ENCODE measurements at places on chromosomes 2 and 18. TPM values are rescaled to one million over a fixed set of nuclear protein-coding genes. Genes with fewer than 3 reads are reported as not detected.
A peak's percentile ranks its signal among the peaks of the same experiment; 100 is the strongest.

GRCh38 chr2:61604433-61604832 lies 66.3 kb upstream of the XPO1 start:
- no peak for DNase-seq

- peak; percentile 88 for DNase-seq
These were observed 77.1 kb upstream of the SLC39A10 start for GRCh38 chr2:195579776-195580555.

Gene ZNF407
- polyA plus RNA-seq, result 3.6 TPM

Gene EMILIN1
- 0.44 TPM for polyA plus RNA-seq

DNA sequence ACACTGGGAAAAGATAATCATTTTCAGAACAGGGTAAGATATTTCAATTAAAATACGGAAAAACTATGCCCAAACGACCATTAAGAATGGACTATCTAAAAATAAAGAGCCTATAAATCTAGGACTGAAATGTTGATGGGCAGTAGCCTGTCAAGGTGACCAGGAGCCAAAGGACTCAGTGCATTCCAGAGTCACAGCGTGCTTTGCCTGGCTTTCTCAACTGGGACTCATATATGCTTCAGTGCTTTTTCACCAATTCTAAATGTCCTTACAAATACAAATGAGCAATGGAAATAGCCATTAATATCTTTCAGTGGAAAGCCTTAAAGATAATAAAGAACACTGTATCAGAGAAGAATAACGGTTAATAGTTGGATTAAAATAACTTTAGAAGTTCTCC lies 35.4 kb downstream of the PREPL start:
- DNase-seq, result no peak

Gene INHA
- not detected for polyA plus RNA-seq

- no peak for DNase-seq
These were observed 131.7 kb downstream of the MYCN start for GRCh38 chr2:16071865-16072637.

Gene STARD6
- not detected for polyA plus RNA-seq

DNA sequence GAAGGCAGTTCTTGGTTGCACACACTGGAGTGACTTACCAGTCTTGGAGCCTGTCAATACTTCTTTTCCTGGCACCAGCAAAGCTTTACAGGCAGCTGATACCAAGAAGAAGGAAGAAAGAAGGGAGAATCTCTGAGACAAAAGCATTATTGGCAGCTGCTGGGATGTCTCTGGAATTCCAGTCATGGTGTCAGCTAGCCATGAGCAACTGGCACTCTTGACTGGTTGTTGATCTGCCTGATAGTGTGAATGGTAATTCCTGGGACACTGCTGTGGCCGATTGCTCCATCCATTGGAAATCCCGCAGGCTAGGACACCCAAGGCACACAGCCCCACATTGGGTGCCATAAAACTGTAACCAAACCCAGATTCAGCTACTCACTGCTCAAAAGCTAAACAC lies 17.8 kb upstream of the SPAG16 start:
- no peak for DNase-seq

DNA sequence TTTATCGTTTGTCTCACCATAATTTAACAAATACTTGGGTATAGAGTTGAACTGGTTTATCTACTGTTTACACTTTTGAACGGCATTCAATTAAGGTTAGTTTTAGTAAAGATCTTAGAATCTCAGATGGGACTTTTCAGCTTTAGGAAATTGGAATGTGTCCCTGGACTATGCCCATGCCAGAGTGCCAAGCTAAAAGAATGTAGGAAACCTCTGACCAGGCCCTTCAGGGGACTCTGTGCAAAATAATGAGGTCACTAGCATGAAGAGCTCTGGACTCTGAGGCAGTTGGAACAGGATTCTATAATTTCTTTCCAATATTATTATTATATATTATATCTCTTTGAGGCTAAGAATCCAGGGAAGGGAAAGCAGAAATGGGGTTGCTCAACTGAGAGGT lies 13.5 kb downstream of the DIS3L2 start:
- no peak for DNase-seq

Gene NEU2
- not detected for polyA plus RNA-seq

Gene C2orf92
- polyA plus RNA-seq, result not detected

GRCh38 chr2:127107622-127107999 lies 657 bp upstream of the BIN1 start:
- peak; percentile 24 for DNase-seq

Gene KCNE4
- not detected for polyA plus RNA-seq

GRCh38 chr2:143051465-143051864 lies 77.8 kb upstream of the ARHGAP15 start:
- DNase-seq, result no peak

GRCh38 chr18:79517341-79517740 lies 121.6 kb downstream of the NFATC1 start:
- no peak for DNase-seq

Gene IL1A
- 0.26 TPM for polyA plus RNA-seq

Gene KCNG2
- not detected for polyA plus RNA-seq

Gene POTEC
- not detected for polyA plus RNA-seq

DNA sequence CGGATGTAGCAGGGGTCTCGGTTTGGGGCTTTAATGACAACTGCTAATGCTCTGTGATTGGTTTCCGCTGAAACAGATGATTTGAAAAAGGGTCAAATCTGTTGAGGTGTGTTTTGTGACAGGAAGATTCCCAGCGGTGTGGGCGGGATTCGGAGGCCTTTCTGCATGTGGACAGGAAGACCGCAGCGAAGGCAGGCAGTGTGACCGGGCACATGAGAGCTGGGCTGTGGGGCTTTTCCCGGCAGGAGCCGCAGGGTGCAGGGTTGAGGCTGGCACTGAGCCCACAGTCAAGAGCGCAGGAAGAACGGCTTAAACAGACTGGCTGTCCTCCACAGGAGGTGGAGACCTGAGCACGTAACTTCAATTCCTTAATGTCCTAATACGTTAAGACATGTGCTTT lies 180.0 kb upstream of the TPO start:
- DNase-seq, result no peak

DNA sequence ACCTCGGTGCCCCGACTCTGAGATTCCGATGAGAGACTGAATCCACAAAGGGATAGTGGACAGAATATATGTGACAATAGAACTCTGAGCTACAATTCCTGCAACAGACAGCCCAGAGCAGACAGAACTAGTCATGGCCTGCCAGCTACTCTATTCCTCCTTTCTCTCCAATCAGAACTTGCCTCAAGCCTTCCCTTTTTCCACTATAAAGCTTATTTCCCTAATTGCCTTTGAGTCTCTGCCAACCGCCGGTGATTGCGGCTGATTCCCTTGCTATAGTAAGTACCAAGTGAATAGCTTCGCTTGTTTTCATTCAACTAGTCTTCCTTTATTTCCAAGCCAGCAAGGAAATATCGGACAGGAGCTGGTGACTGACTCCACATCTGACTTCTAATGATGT lies 96.8 kb downstream of the DSC3 start:
- DNase-seq, result no peak

DNA sequence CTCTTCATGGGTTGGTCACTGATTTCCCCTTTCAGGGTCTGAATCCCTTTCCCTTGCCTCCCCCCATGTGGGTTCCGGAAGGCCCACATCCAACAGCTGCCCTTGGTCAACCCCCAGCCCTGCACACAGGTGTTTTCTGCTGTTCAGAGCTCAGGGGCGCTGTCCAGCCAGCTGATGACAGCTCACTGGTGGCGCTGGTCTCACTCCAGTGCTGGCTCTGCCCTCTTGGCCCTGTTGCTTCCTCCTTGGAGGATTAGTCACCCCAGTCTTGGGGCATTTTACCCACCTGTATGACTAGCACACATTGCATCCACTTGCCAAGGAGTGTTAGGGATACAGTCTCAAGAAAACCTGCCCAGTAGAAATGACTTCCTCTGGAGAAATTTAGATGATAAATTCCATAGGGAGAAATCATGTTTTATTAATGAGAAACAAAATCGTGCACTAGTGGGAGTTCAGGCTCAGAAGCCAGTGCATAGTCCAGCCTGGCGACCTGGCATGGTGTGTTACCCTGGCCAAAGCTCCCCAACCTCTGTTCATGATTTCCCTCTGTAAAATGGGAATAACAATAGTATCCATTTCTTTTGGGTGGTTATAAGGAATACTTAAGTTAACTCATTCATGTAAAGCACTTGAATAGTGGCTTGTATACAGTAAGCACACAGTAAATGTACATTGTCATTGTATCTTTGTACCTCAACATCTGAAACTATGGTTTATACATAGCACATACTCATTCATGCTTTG lies 21.6 kb downstream of the CRIM1 start:
- peak; percentile 7 for DNase-seq

- no peak for DNase-seq
These were observed 71.6 kb downstream of the ACTR2 start for GRCh38 chr2:65299246-65299645.

DNA sequence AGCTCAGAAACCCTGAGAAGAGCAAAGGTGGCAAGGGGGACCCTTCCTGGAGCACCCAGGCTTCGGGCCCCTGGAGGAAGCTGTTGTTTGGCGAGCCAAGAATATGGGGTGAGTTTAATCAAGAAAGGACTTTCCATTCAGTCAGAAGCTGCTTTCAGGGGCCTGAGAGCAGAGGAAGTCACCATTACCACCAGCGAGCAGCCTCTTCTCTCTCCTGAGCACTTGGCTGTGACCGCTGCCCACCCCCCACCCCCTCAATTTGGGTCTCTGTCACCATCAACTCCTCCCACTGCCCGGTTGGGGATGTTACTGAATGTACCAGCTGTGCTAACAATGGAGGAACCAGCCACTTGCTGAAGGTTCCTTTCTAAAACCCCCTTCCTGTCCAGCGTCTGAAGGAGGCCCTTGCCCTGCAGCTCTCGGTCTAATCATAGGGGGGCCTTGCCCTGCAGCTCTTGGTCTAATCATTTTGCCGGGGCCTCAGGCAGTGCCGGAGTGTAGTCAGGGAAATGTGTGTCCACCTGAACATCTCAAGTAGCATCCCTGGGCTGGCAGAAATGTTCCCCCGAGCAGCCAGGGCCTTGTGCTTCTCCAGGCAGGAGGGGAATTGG lies 943 bp downstream of the INPP5D start:
- DNase-seq, result peak; percentile 51

- no peak for DNase-seq
These were observed 125.9 kb downstream of the ANTXR1 start for GRCh38 chr2:69138793-69139459.

GRCh38 chr2:40324656-40325055 lies 127.2 kb downstream of the SLC8A1 start:
- no peak for DNase-seq

DNA sequence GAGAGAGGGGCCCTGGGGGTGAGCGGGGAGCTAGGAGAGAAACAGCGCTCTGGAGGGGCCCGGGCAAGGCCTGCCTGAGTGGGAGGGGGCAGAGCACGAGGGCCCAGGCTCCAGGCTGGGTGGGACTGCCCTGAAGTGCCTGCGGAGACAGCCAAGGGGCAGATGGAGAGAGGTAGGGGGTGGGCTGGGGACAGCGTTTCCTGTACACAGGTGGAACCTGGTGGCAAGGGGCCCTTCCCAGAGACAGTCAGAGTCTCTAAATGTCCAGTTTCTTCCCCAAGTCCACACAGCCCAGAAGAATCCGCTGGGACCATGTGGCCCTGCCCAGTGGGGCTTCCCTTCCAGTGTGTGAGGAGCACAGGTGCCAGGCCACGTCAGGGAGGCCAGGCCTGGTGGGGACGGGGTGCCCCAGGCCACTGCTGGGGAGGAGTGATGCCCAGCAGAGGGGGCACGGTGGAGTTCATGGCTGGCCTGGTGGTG lies 1.7 kb upstream of the GPR35 start:
- no peak for DNase-seq

Gene FAM228A
- not detected for polyA plus RNA-seq

GRCh38 chr2:98492441-98492840 lies 47.8 kb downstream of the INPP4A start:
- DNase-seq, result no peak

DNA sequence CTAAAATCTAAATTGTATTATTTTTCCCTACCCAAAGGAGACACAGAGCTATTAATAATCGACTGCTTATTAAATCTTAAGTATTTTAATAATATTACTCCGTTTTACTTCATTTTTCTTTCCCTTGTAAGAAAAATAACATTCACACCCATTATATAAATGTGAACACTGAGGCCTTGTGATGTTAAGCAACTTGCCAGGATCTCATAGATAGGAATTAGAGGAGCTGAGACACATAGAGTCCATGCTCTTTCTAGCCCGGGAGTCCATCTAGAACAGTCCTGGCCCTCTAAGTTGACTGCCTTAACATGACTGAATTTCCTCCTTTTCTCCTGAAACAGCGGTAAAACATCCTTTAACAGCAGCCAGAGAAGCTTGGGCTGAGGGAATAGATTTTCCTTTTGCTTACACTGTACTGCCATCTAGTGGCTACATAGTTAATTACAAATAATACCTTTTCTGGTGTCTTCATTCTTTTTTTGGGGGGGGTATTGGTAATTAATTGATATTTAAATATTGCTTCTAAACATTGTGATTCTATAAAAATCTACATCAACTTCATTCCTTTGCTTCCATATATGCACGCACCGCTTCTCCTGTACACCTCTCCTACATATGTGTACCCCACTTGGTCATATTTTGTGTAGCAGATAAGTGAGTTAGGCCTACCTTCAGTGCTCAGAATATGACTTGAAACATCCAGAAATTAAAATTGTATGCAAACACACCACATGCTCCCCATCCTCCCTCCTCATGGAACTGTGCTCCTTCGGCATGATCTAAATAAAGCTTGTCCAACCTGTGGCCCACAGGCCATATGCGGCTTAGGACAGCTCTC lies 125.8 kb upstream of the HNMT start:
- DNase-seq, result peak; percentile 9

Gene PUM2
- 7.2 TPM for polyA plus RNA-seq

Gene LONRF2
- polyA plus RNA-seq, result not detected

Gene FEV
- not detected for polyA plus RNA-seq

DNA sequence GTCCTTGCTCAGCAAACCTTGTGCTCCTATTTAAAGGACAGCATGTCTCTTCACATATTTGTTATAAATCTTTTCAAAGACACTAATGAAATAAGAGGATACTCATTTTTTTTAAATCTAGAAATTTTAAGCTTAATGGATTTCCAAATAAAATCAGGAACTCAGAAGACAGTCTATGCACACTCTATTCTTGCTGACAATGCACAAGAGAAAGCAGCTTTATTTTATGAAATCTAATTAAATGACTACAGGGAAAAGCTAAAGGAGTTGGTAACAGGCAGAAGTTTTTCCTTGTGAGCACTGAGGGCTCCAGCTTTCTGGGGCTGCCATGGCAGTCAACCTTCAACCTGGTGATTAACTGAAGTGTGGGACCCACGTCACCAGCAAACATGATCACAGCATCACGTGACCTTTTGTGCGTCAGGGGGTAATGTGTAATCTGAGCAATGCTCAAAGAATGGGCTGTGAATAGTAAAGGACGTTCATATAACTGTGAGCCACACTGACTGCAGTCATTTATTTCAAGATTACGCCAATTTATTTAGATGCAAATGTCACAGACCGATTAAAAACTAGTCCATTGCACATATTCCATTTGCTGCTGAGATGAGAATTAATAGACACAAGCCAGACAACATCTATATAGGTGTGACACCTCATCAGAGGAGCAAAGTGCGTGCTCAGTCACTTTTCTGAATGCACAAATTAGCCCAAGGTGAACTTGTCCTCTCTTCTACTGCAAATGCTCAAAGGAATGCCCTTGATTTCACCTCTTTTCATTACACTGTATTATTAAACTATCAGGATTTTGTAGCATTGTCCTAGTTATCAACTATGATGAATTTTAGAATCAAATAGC lies 11.6 kb upstream of the DNER start:
- no peak for DNase-seq

Gene SELENOI
- 2.3 TPM for polyA plus RNA-seq

- DNase-seq, result no peak
These were observed 60.8 kb upstream of the DYNAP start for GRCh38 chr18:54530285-54530684.

GRCh38 chr18:79348066-79348465 lies 47.7 kb upstream of the NFATC1 start:
- DNase-seq, result no peak

Gene FSHR
- not detected for polyA plus RNA-seq
